ENCODE measurements at places on chromosomes 4 and X.

GRCh38 chr4:25437926-25438325 lies 60.9 kb downstream of the ANAPC4 start:
- peak; percentile 46 for DNase-seq

GRCh38 chr4:26330186-26330787 lies 9.5 kb downstream of the RBPJ start:
- peak; percentile 46 for DNase-seq

DNA sequence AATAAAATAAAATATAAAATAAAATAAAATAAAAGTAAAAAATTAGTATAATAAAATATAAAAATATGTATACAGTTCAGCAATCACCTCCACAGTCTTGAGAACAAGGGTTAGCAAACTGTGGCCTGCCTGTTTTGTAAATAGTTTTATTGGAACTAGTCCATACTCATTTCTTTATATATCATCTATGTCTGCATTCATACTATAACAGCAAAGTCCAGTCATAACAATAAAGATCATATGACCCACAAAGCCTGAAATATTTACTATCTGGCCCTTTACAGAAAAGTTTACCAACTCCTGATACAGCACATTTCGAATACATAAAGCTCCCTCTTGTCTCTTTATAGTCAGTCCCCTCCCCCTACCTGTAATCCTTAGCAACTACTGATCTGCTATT lies 111.9 kb downstream of the SLC10A6 start:
- DNase-seq: no peak

DNA sequence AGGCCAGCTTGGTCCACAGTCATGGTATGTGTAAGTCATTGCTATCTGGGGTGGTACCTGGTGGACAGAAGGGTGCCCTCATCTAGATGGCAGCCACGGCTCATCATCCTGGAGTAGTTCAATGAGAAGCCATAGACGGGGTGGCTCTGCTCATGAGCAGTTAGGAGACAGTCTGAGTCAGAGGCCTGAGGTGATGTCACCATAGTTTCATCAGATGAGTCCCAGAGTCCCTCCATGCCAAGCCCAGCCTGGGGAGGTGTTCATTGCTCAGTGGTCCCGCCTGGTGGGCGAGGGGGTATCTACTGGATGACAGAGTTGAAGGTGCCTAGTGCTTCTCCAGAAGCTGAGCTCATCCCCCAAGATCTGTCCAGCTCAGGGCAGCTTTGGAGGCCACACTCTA lies 49.8 kb downstream of the DLG3 start:
- no peak for DNase-seq

DNA sequence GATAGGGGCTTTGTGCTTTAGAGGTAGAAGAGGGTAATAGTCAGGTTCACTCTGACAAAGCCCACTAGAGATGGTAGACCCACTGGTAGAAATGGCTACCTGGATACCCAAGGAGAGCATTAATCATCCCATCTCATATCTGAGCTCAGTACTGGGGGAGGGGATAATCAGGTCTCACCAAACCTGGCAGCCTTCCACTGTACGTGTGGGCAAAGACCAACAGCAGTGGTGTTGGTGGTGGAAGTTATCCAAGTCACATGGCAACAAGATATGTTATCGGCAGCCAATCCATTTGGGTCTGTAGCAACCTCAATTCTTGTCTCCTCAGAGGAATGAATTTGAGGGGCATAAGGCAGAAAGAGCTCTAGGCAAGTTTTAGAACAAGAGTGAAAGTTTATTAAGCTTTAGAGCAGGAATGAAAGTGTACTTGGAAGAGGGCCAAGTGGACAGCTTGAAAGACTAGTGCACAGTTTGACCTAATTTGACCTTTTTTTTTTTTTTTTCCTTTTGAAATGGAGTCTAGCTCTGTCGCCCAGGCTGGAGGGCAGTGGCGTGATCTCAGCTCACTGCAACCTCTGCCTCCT lies 67.0 kb upstream of the CXCL13 start:
- DNase-seq: peak; percentile 23

- DNase-seq: no peak
Observed at GRCh38 chrX:154010330-154011087, 9.2 kb downstream of the IRAK1 start.

GRCh38 chrX:105658136-105658535 lies 164.2 kb upstream of the NRK start:
- DNase-seq: no peak

- DNase-seq: no peak
Observed at GRCh38 chrX:108735091-108735678, 1.2 kb downstream of the IRS4 start.

- no peak for DNase-seq
Observed at GRCh38 chr4:142091085-142091513, 454.7 kb downstream of the IL15 start.

- DNase-seq: no peak
Observed at GRCh38 chr4:6008092-6008551, 10.1 kb downstream of the C4orf50 start.

GRCh38 chr4:82948647-82949204 lies 48.2 kb downstream of the THAP9 start:
- DNase-seq: no peak

DNA sequence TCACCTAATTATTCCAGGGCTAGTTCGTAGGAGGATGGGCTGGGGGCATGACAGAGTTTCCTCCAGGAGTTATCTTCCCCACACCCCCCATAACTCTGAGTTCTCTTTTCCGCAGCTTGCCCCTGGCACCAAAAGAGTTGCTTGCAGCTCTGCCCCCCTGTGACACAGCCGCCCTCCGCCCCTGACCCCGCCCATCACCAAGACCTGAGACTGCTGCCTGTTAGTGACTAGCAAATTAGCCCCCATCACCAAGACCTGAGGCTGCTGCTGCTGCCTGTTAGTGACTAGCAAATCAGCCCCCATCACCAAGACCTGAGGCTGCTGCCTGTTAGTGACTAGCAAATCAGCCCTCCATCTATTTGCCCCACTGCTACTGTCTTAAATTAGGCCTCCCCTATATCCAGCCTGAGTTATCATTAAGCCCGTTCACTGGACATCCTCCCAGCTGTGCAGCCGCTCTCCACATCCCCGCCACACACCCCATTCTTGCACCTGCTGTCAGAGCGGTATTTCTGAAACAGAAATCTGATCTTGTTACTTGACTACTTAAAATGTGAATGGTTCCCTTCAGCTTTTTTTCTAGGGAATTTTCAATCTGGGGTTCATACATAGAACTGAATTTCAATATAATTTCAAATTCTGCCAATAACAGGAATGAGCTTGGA lies 1.5 kb upstream of the PAPSS1 start:
- no peak for DNase-seq

DNA sequence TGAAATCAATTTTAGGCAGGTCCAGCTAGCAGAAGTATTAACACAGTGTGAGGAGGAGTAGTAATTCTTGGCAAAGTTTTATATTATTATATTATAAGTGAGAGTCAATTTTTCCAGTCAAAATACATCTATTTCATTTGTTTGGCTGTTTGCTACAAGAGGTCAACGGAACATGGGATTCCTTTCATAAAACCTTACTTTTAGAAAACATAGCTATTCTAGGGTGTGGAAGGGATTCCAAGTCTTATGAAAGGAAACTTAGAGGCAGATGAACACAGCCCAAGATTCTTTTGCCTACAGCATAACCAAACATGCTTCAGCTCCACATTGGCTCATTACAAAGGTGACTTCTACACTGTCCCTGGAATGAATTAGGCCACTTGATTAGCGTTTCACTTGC lies 29.9 kb upstream of the PCDH19 start:
- DNase-seq: no peak

- no peak for DNase-seq
Observed at GRCh38 chrX:138034136-138034535, 468.2 kb downstream of the ZIC3 start.

DNA sequence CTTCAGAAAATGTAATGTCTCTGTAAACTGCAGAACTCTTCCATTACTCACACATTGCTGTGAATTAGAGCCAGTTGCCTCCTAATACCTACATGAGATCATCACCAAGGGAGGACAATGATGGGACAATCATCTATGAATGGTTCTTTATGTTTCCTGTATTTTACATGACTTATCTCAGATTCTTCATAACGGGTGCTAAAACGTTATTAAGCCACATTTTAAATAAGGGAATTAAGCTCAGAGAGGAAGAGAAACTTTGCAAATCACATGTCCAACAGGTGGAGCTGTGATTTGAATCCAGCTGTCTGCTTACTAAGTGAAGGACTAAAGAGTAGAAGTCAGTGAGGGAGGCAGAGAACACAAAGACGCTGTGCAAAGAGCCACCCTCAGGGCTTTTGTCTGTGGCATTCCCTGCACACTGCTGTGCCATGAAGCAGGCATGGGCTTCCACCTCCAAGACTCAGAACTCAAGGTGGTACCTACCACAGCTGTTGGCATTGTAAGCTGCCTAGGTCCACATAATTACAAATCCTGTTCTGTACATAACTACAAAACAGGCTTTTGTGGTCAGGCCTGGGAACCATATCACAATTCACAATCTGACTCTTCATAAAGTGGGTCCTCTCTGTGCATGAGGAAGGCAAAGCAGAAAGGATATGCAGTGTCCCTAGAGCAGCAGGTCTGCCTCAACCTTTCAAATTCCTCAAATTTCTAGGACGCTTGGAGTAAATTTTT lies 12.8 kb downstream of the TBC1D9 start:
- peak; percentile 1 for DNase-seq

DNA sequence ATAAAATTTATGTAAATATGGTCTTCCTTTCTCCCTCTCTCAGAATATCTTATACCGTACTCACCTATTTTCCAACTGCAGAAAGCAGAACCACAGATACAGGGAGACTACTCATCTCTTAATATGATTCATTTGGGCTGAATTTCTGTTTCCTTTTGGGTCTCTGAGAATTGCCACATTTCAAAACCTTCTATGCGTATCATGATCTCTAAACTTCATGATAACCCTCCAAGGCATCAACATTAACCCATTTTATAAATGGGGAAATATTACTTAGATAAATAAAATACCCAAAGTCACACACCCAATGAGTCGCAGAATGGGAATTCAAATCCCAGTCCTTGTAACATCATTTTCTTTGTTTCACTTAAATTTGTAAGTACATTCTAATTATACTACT lies 16.6 kb upstream of the PRDM8 start:
- no peak for DNase-seq

DNA sequence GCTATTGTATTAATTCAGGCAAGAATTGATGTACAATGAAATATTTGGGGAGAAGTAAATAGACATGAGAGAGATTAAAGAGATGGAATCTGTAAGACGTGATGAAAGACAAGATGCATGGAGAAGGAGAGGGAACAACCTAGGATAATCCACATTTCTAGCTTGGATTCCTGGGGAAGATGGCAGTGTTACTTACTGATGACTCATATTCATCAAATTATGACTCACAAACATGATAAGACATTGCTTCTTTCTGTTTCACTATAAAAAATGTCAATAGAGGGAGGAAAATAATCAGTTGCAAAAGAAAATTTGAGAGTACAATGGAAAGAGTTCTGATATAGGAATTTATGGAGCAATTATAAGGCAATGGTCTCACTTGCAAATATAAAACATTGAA lies 104.1 kb upstream of the BMP3 start:
- DNase-seq: no peak

DNA sequence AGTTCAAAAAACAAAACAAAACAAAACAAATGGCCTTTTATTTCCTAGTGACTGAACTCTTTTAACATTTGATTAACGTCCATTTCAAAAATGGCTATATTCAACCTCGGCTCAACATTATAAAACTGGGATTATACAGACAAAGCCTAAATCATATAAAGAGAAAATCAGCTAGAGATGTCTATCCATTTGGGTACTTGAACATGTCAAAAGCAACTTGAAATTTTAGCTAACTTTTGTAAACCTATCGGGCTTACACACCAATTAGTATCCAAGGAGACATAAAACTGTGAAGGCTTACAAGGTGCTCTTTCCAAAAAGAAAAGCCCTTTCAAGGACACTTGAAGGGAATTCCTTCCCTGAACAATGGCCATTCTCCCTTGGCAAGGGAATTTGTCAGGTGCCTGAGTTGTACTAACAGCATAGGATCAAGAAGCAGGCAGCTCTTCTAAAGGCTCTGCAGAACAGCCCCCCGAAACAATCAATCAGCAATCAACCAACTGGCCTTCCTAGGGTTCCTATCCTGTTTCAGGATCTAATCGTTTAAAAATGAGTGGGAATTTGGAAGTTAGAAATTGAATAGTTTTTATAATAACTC lies 633.7 kb upstream of the HTR2C start:
- no peak for DNase-seq

GRCh38 chr4:148630051-148630450 lies 187.8 kb upstream of the NR3C2 start:
- DNase-seq: no peak

DNA sequence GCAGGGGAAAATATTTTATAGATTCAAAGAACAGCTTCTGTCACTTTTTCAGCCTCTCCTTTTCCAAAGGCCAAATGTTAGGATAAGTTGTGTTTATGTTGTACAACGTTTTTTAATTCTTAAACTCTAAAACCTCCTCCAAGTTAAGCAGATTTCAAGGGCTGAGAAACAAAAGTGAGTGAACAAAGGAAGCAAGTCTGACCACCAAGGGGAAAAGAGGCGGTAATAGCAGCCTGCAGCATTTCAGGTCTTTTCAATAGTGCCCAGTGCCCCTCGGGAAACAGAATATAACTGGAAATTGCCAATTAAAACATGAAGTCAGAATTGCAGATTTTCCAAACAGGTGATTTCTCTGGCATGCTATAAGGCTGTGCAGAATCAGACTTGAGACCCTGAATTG lies 510.0 kb upstream of the HTR2C start:
- DNase-seq: no peak

- DNase-seq: no peak
Observed at GRCh38 chr4:100494166-100494565, 23.7 kb downstream of the EMCN start.

DNA sequence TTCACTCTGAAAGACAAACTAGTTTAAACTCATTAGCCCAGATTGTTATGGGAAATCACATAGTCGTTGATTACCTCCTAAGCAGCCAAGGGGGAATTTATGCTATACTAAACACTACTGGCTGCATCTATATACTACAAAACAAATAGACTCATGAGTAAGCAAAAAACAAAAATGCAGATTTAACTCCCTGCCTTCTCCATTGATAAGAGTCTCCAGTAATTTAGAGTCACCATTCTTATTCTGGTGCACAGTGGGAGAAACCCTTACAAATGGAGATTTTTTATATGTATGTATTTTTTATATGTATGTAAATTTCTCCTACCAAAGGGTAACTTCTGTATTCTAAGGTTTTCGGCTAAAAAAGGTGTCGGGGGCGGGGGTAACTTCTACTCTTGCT lies 126.6 kb downstream of the PLS3 start:
- no peak for DNase-seq

GRCh38 chr4:139934057-139934707 lies 219.8 kb downstream of the MAML3 start:
- peak; percentile 78 for DNase-seq

- DNase-seq: no peak
Observed at GRCh38 chr4:93834249-93835066, 5.9 kb downstream of the ATOH1 start.

DNA sequence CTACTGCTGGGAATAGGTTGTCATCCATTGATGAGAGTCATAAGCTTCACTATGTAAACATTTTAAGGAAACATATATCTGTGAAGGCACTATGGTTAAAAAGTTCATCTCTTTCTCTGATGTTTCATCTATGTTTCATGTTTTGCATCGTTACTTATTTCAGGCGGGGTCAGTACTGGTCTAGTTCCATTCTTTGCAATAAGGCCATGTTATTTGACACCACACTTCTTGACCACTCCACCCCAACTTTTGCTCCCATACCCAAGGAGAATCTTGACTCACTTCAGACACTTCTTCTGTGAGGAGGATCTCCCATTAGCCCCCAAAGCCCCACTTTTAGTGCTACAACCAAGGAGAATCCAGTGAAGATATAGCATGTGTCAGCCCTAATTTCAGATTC lies 119.4 kb downstream of the GRIA3 start:
- no peak for DNase-seq

GRCh38 chr4:140054861-140055260 lies 99.1 kb downstream of the MAML3 start:
- no peak for DNase-seq

All from NCI-H2171 treated with DMSO at 0.1 percent for 48 hours (cell line).